T-helper 17 cell (primary cell): ENCODE measurements at places on chromosomes 11 and 22. TPM values are rescaled to one million over a fixed set of nuclear protein-coding genes. Genes with fewer than 3 reads are reported as not detected.
A peak's percentile ranks its signal among the peaks of the same experiment; 100 is the strongest.

The CEP126 gene
- total RNA-seq, result 0.94 TPM

The TRIM34 gene
- 6.5 TPM for total RNA-seq

The ELF5 gene
- not detected for total RNA-seq

The ANO5 gene
- 0.05 TPM for total RNA-seq

The OR5L2 gene
- total RNA-seq, result not detected

The IGLL5 gene
- total RNA-seq, result 1.9 TPM

The BBS1 gene
- 16.4 TPM for total RNA-seq

The TREH gene
- total RNA-seq, result not detected

The ALG9 gene
- 22.7 TPM for total RNA-seq

GRCh38 chr11:95863486-95864140 lies 60.3 kb downstream of the MTMR2 start:
- DNase-seq, result no peak

DNA sequence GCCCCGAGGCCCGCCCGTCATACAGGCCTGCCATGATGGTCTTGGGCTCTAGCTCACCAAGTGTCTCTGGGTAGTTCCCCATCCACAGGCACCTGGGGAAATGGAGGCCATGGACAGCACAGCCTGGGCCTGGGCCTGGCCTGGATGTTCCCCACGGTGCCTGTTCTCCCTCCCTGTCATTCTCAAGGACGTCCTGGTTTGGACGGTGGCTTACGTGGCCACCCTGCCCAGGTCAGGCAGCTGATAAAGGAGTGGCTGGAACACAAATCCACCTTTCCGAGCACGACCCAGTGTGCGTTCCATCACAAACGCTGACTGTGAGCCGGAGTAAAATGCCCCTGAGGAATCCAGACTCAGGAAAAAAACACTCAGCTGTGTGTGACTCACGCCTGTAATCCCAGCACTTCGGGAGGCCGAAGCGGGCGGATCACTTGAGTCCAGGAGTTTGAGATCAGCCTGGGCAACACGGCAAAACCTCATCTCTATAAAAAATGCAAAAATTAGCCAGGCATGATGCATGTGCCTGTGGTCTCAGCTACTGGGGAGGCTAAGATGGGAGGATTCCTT lies 41.2 kb upstream of the TESMIN start:
- DNase-seq, result no peak

- DNase-seq, result no peak
Measured at GRCh38 chr11:57804466-57804865, 42.9 kb downstream of the CTNND1 start.

- DNase-seq, result no peak
Measured at GRCh38 chr11:69445131-69445470, 36.4 kb upstream of the LINC01488 start.

DNA sequence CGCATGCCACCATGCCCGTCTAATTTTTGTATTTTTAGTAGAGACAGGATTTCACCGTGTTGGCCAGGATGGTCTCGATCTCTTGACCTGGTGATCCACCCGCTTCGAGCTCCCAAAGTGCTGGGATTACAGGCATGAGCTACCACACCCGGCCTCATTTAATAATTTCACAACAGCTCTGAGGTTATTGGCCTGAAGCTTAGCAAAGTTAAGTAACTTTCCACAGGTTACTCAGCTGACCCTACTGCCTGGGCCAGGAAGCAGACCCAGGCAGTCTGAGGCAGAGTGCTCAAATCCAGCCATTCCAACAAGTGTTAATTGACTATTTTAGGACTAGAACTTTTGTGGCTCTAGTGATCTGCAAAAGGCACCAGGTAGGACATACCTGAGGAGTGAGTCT lies 52.2 kb upstream of the L3MBTL2 start:
- DNase-seq, result no peak

- no peak for DNase-seq
Measured at GRCh38 chr11:13902523-13902922, 60.0 kb upstream of the SPON1 start.

DNA sequence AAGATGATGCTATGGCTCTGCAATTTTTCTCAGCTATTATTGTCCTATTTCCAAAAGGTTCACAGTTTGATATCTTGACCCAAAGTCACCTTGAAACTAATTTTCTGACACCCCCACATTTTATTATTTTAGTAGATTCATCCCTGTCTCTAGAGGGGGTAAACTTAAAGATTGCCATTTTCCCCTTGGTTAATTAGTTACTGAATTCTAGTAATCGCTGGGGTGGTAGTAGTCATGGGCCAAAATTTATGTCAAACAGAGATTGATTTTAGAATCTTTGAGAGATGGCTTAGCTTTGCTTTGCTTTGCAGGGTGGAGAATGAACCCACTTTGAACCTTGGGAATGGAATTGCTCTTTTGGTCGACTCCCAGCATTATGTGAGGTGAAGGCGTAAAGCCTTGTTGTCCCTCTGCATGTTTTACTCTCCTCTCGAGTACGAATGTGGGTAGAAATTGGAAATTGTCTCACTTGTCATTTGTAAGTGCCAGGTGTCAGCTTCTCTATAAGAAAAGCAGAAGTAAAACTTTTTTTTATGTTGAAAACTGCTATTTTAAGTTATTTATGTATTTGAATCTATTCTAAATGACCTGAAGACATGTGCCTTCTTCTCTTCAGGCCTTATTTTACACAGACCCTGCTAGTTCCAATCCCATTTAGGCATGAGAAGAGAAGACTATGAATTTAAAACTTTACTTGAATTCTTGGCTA lies 42.4 kb upstream of the RCE1 start:
- DNase-seq, result no peak

GRCh38 chr11:17954395-17955252 lies 58.2 kb downstream of the SERGEF start:
- DNase-seq, result no peak

GRCh38 chr11:127997594-127997993 lies 589.8 kb downstream of the ETS1 start:
- DNase-seq, result no peak

DNA sequence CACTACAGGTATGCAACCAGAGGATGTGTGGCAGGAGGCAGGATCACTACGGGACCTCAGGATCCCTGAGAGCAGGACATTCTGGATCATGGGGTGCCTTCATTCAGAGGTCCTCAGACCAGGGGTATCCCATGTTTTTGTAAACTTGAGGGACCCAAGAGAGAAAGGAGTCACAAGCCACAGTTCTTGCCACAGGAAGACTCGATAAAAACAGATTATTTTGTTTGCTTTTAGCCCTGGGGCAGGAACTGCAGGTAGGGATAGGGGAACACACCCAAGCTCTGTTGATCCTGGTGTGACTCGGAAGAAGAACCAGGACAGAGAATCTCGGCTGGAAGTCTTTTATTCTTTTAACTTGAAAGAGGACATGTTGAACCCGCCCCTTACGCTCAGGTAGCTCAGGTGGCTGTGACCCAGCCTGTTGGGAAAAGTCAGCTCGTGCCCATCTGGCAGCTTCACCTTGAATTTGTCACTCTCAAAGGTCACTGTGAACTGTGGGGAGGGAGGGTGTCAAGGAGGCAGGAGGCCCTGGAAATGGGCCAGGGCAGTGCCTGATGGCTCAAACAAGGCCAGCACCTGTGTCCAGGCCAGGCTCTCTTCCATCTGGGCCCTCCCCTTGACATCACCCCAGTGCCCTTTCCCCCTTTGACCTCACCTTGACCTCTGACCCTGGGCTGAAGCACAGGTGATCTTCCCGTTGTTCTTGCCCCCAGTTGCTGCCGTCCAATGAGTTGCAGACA lies 9.8 kb downstream of the LGALS2 start:
- DNase-seq, result no peak

DNA sequence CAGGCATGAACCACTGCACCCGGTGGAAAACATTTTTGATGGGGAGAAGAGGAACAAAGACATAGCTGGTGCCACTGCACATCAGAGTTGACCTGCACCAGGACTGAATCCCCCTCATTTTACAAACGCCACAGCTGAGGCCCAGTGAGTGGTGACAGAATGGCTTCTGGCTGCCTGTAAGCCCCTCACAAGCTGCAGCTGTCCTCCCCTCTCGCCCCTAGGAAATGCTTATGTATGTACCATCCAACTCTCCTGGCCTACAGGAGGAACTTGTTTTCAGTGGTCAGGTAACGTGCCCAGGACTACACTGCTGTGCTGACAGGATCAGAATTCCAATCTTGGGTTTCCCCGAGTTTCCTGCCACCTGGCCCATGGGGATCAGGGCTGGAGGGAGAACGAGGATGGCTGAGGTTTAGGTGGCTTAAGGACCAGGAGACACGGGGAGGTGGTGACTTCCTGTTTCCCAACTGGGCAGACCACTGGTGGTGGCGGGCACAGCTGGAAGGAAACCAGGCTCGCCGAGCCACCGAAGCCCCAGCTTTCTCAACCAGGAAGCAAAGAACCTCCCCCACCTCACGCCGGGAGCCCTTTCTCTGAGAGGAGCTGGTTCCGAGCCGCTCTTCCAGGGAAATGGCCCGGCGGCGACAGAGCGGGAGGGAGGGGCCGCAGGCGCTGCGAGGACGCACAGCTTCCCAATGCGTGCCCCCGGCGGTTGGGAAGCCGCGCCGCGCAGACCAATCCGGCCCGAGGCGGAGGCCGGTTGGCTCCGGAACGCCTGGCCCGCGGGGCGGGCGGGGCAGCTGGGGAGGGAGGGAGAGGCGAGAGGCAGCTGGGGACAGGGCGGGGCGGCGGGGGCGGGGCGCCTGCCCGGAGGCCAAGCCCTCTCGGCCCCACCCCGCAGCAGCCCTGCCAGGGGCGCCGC lies 1.0 kb upstream of the LRFN4 start:
- peak; percentile 80 for DNase-seq

DNA sequence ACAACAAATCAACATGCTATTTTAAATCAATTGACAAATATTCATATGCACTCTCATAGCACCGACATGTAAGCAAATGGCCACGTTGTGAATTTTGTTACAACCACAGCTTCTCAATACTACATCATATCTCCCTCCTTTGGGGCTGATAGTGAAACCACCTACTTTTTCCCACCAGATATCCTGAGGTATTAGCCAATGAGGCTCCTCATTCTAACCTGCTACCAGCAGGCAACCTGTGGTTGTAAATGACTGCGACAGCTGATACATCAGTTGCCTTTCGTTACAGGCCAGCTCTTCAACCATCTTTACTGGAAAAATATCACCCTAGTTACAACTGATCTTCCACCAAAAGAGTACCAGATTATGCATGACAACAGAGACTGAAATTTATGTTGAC lies 3.7 kb upstream of the XKR3 start:
- no peak for DNase-seq

DNA sequence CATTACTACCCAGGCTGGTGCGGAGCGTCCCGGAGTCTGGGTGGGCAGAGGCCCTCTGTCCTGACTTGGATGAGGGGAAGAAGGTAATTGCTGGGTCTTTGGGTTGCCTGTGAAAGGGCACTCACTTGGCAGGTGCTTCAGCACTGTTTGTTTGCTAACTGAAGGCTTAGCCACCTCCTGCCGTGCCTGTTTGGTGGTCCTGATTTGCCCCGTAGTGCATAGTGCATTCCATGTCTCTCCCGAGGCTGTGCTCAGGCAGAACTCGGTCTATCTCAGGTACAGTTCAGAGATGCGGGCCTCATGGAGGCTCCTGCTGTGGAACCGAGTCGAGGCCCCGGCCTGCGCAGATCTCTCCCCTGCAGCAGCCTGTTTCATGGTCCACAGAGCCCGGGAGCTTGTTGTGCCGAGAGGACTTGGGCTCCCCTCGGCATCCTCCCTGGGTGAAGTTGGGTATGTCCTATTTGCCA lies 146.2 kb downstream of the TBC1D22A start:
- no peak for DNase-seq

GRCh38 chr11:118245936-118246562 lies 6.1 kb downstream of the MPZL3 start:
- no peak for DNase-seq

DNA sequence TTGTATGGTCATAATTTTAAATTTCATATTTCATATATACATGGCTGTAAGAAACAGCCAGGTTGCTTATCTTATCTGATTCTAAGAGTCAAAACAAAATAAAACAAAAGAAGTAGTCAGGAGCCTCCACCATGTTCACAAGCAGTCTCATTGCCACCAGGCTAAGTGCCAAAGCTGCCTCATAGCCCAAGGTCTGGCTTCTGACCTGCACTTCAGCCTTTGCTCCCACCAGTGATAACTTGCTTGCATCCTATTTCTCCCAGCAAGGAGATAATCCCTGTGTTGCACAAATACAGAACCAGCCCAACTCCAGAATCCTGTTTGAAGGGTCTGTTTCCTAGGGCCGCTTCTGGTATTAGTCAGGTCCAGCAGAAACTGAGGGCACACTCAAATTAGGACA lies 53.9 kb upstream of the TSKU start:
- no peak for DNase-seq

DNA sequence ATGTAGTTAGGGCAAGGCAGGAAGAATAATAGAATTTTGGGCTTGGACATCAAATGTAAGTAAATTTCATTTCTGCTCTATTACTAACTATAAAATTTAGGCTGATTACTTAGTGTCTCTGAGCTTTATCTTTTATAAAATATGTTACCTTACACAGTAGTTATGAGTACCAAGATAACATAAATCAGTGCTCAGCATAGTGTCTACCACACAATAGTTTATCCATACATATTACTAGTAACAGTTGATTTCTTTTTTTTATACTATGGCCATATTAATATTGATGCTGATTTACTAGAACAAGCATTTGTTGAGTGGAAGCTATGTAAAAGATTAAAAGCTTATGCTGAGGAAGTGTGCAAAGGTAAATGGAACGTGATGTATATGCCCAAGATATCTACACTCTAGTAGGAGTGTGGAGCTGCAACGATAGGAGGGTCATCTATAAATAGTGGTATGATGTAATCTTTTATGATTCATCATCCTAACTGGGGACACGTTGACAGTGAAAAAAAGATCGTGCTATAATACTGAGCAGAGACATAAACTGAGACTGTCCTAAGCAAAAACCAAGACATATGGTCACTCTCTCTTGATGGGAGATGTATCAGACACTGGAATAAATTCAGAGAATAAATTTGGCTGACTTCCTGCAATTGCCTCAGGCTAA lies 8.7 kb upstream of the SLC5A12 start:
- no peak for DNase-seq

DNA sequence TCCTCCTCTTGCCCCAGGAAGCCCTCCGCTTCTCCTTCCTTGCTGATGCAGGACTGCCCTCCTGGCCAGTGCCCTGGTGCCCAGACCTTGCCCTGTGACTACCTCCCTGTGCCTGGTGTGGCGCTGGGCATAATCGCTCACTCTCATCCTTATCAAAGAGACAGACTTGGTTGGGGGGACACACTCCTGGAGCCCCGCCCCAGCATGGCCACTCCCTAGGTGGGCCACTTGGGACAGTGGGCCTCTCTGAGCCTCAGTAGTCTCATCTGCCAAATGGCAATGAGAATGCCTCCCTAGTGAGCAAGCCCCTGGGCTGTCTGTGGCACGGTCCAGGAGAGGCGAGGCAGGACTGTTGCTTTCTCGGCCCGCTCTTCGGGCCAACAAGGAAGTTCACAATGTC lies 72.7 kb upstream of the TSPAN18 start:
- no peak for DNase-seq

DNA sequence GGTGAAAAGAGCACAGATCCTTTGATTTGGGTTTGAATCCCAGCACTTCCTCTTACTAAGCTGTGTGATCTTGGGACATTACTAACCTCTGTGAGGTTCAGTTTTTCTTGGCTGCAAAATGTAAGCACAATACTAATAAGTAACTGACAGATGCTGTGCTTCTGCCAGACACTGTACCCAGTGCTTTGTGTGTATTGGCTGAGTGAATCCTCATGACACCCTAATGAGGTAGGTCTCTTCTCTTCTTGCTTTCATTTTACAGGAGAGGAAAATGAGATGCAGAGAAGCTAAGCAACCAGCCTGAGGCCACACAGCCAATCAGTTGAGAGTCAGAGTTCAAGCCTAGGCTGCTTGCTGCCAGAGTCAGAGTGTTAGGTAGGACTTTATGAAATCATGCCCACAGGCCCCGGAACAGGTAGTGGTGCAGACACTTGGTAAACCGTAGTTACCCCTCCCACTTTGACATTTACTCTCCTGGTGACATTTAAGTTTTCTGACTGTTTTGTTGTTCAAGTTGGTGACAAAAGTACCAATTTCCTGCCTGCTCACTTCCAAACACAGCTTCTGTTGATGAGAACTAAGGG lies 21.2 kb downstream of the PTPRJ start:
- DNase-seq, result peak; percentile 67
